ENCODE measurements at places on chromosomes 7 and 10.
A peak's percentile ranks its signal among the peaks of the same experiment; 100 is the strongest.

DNA sequence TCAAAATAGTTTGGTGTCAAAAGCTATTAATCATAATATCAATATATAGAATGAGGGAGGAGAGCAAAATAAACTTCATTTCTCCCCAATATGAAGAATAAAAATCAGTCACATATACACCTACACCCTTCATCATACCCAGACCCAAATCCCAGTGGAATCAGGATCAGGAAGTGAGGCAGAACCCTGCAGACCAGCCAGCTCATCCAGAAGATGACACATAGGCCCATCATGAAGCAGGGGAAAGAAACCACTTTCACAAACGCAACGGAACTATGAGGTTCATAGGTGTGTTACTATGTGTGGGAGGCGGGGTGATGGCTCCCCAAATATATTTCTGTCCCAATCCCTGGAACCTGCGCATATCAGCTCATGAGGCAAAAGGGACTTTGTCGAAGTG lies 89.0 kb downstream of the RSU1 start:
- DNase-seq, result no peak

DNA sequence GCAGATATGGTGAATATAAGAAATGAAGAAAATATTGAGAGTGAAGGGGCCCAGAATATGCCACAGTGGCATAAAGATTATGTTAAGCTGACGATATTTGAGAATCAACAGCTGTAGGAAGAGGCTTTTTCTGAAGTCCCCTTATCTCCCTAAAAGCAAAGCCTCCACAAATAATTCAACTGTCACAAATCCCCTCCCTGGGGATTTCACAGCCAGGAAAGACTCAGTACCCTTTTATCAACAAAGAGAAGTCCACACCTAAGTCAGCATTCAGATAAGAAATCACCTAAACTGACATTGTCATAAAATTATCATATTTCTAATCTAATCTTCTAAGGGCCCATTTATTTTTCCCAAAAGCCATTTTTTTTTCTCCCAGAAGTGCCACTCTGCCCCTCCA lies 284.9 kb upstream of the VWC2 start:
- no peak for DNase-seq

- DNase-seq, result no peak
Measured at GRCh38 chr10:61471491-61471890, 18.3 kb upstream of the TMEM26 start.

GRCh38 chr7:98638853-98639252 lies 21.8 kb downstream of the NPTX2 start:
- DNase-seq, result no peak

DNA sequence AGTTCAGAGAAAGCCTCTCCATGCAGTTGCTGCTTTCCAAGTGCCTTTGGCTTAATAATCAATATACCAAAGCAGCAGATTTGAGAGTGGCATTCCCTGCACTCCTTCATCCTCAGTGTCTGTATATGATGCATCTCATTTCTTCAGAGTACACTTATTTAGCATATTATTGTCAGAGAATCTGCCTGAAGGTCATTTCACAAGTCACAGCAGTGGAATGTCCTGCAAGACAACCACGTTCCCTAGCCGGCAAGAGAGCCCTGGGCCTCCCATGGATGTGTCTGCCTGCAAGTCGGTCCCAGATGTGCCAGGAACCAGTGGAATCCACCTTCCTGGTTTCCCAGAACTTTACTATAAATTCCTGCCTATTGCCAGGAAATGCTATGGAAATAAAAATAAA lies 289.4 kb upstream of the IGFBP3 start:
- no peak for DNase-seq

- DNase-seq, result no peak
Measured at GRCh38 chr10:63430091-63430998, 35.4 kb downstream of the JMJD1C start.

- DNase-seq, result no peak
Measured at GRCh38 chr10:31383810-31384588, 65.0 kb downstream of the ZEB1 start.

DNA sequence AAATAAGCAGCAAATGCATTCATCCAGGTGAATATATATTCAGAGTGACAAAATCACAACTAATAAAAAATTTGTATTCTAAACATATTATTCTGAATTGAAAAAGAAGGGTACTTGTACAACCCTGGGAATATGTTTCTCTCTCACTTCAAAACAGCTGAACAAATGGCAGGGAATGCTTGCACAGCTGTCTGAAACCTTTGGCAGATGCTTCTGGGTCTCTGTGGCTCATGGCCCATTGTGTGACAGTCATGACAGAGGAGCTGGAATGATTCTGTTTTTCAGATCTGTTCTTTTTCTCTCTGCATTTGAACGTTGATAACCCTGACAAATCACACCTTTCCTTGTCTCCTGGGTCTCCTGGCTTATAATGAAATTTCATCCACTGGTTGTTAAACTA lies 275.7 kb upstream of the FZD1 start:
- DNase-seq, result peak; percentile 67

- DNase-seq, result no peak
Measured at GRCh38 chr7:131934452-131934851, 378.0 kb upstream of the PODXL start.

DNA sequence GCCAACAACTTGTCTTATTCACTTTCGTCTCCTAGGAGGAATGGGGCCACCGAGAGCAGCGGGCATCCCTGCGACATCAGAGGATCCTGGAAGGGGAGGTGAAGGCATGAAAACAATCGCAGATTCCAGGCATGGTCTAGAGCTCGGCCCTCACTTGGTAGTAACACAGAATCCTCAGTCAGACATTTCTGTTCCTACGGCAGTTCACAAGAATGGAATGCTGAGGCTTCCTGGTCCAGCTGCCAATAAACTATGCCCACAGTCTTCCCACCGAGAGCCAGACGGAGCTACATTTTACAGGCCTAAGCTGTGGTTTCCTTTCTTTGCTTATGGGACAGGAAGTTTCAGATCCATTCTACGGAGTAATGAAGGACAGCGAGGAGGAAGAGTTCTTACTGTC lies 75.8 kb downstream of the OR13A1 start:
- no peak for DNase-seq

- DNase-seq, result no peak
Measured at GRCh38 chr7:18638594-18639452, 143.3 kb downstream of the HDAC9 start.

GRCh38 chr7:68280931-68281330 lies 1284.3 kb downstream of the TYW1 start:
- DNase-seq, result no peak

- DNase-seq, result no peak
Measured at GRCh38 chr7:78605119-78605518, 806.5 kb downstream of the PHTF2 start.

DNA sequence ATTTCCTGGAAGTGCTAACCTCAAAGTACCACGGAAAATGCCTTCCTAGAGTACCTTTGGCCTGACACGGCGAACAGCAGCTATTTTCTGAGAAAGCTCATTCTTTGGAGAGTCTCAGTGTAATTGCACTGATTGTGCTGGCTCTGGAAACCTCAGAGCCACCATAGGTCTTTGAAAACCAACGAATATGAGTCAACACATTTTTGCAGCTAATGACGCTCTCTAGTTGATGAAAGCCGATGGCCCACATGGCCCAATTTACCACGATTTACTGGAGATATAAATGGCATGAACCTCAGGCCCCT lies 187.1 kb downstream of the ADARB2 start:
- peak; percentile 54 for DNase-seq

- DNase-seq, result no peak
Measured at GRCh38 chr10:1662438-1663025, 74.8 kb downstream of the ADARB2 start.

GRCh38 chr7:71216211-71216610 lies 84.3 kb downstream of the GALNT17 start:
- no peak for DNase-seq

DNA sequence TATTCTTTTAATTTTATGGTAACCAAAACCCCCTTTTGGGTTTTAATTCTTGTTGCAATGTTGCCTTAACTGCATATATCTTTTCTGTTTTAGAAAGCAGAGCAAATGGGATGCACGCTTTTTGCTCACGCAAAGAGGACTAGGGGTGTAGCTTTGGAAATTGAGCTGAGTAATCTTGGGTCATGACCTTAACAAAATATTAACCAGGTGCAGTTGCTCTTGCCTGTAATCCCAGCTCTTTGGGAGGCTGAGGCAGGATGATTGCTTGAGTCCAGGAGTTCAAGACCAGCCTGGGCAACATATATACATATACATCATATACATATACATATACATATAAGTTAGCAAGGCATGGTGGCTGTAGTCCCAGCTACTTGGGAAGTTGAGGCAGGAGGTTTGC lies 172.9 kb upstream of the BMPER start:
- no peak for DNase-seq

DNA sequence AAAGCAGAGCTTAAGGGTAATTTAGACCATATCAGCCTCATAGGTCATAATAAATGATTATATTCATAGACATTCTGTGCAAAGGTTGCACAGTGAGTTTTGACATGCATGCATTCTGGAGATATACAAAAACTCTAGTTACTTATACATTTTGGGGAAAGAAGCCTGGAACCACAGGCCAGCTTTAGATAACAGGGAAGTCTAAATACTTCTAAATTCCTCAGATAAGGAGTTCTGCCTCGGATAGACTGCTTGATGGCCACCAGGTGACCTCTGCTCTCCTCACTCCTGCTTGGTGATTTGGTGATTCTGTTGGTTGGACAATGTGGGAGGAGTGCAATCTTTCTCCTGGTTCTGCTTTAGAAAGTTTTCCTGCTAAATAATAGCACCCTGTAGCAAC lies 77.9 kb downstream of the SGMS1 start:
- no peak for DNase-seq

DNA sequence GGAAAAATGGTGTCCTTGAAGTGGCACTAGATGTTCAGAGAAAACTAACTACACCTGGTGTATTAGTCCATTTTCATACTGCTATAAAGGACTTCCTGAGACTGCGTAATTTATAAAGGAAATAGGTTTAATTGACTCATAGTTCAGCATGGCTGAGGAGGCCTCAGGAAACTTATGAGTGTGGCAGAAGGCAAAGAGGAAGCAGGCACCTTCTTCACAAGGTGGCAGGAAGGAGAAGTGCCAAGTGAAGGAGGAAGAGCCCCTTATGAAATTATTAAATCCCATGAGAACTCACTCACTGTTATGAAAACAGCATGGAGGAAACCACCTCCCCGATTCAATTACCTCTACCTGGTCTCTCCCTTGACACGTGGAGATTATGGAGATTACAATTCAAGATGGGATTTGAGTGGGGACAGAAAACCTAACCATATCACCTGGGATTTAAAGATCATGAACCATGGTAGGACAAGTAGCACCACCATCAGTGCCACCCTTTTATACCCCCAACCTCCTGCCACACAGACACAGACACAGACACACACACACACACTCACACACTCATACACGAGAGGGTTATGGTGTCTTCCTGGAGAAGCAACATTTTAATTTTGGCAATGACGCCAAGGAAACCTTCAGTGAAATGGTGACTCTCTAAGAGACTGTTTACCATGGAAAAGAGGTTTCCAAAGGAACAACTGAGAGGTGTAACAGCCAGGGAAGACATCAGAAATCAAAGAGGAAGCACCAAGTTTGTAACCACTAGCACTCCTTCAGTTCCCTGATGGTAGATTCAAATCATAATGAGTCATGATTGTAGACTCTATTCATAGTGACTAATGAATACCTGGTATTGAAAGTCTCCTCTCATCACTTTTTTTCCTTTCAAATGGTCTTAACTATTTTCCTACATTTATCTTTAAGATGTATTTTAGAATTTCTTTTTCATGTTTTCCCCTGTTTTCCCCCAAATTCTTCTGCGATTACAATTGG lies 41.8 kb upstream of the WNT16 start:
- DNase-seq, result no peak

GRCh38 chr7:142855756-142856564 lies 1.1 kb downstream of the EPHB6 start:
- DNase-seq, result peak; percentile 70

- no peak for DNase-seq
Measured at GRCh38 chr10:86756511-86757112, at the start of gene BMPR1A. Gene BMPR1A, plus strand, starts transcription at chr10:86756619. Its CDS starts 119,400 bp downstream, at chr10:86876019.

GRCh38 chr10:50516171-50516570 lies 107.6 kb downstream of the SGMS1 start:
- no peak for DNase-seq

GRCh38 chr10:130231251-130231741 lies 95.1 kb downstream of the GLRX3 start:
- no peak for DNase-seq

DNA sequence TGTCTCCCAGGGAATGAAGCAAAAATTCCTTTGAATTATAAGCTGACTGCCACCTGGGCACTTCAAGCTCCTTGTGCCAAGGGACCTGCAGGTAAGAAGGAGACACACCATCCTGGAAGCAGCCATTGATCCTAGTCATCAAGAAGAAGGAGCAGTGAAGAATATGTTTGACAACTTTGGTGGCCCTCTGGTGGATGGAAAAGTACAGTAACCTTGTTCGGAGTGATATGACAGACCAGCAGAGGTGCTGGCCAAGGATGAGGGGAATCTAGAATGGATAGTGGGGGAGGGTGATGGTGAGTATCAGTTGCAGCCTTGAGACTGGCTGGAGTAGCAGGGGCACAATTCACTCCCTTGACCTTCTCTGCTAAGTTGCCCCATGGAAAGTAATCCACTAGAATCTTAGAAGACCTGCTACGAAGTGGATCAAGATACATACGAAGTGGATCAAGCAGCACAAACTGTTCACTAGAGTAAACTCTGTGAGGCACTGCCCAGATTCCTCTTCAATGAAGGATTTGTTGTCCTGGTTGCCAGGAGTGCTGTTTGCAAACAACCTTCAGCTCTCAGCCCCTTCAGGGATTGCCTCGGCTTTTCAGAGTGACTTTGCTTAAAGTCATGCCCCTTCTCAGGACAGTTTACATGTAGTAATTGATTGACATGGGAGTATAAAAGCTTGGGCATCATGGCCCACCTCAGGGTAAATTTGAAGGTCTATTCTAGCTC lies 44.8 kb upstream of the ORC5 start:
- no peak for DNase-seq

DNA sequence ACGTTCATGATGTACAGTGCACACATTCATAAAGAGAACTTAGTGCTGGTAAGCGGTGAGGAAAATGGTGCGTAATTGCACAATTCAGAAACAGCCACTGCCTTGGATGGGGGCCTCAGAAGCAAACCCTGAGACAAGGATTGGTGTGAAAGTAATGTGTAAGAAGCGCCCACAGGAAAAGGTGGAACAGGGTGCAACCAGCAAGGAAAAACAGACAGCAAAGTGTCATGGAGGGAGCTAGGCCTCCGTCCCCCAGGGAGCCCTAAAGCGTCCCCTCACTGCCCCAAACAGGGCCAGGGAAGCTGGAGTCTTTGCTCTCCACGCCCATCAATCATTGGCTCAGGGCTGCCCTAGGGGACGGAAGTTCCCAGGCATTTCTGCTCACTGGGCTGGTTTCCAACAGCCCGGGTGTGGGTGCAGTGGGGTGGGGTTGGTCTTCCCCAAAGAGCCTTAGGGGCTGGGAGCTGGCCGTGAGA lies 9.6 kb upstream of the C10orf105 start:
- no peak for DNase-seq

GRCh38 chr7:96067321-96067720 lies 254.6 kb downstream of the SLC25A13 start:
- no peak for DNase-seq

Measured in NCI-H1105 treated with DMSO at 0.1 percent for 48 hours (cell line).